HT-29 (cell line): ENCODE measurements at places on chromosomes 3 and 15.
A peak's percentile ranks its signal among the peaks of the same experiment; 100 is the strongest.

- DNase-seq, result no peak
These were observed 25.9 kb upstream of the JMJD7 start for GRCh38 chr15:41801850-41802455.

GRCh38 chr3:129934234-129935123 is 40.0 kb upstream of the TRH start:
- peak; percentile 72 for DNase-seq

DNA sequence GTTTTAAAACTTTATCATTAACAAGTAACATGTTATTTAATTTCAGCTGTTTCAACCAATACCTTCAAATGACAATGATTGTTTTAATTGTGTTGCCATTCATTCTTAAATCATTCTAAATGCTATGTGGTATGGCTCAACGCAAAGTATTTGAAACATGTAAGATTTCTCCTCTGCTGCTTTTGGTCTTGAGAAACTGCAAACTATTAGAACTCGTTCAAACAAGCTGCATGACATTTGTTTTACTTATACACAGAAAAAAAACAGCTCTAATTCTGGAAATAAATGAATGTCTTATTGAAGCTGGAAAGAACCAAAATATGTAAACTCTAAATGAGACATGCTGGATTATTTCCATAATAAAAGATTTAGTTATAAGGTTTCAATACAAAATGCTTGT is 29.3 kb downstream of the FBN1 start:
- no peak for DNase-seq

DNA sequence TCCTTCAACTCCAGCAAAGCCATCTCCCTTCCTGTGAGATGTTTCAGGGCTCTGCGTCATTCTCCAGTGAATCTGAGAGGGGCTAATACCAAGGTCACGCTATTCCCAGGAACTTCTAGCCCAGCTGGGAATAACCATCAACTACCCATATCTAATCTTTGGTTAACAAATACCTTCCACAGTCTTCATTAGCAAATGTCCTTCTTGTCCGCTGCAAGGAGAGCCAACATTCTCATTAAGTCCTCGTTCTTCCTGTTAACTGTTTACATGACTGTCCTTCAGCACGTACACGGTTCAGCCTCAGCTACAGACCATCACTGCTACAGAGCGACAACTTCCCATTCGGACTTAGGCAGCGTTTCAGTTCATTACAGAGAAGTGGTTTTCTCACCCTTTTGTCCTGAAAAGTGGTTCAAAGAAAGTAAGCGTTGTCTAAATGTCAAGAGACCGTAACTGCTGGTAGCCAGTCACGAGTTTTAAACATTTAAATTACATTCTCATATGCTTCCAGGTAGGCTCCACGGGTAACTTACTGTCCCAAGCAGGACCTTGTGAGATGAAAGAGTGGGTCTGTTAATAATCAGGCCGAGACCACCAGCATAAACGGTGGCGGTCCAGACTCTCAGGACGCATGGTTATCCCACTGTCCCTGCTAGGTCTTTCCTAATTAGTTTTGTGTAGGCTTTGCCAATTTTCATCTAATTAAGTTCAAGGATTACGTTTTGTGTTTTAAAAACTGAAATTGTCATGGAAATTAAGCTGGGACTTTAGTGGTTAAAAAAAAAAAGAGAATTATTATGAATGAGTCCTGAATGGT is 63.8 kb downstream of the CHSY1 start:
- DNase-seq, result no peak

- no peak for DNase-seq
These were observed 50.1 kb downstream of the UMPS start for GRCh38 chr3:124780356-124780755.
